ENCODE measurements at places on chromosomes 13 and 19.

- DNase-seq = no peak
These were observed 7.5 kb upstream of the BCAT2 start for GRCh38 chr19:48818234-48818820.

DNA sequence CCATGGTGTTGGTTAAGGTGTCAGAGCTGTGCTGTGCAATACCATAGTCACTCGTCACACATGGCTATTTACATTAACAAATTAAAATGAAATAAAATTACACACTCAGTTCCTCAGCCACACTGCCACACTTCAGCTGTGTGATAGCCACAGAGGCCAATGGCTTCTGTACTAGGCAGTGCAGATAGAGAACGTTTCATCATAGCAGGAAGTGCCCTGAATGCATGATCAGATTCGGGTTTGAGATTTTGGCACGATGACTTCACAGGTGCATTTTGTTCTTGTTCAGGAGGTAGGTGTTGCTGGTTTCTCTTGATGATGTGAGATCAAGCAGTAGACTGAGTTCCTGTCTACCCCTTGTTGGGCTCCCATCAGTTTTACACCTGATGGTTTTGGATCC lies 6.5 kb downstream of the ARMC6 start:
- DNase-seq = no peak

DNA sequence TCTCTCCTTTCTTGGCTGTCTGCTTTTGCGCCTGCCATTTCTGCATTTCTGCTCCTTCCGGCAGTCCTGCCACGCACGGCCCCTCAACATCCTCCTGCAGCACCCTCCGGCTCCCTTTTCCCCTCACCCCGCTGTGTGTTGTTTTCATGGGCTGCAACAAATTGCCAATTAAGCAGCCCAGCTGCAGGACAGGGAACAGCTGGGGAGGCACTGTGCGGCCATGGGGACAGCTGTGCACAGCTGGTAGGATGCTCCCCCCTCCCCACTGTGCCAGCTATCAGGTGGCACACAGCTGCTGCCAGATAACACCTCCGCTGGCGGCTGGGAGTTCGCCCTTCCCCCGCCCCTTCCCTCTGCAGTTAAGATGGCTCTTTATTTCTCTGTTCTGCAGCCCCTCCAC lies 25.4 kb downstream of the LYL1 start:
- peak; percentile 19 for DNase-seq

DNA sequence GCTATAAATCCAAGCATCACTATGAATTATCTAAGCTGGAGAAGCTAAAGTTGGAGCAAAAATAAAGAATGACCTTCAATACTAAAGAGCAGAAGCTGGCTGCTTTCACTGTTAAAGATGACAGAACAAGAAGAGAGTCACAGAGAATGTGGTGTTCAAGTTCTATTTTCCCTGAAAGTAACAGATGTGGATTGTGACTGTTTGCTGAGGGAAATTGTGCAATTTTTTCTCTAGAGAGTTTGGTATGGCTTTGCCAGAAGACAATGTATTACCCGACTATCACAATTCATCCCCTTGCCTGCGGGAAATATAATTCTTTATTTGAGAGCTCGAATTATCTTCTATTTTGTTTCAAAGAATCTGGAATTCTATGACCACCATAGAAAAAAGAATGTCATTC lies 83.1 kb downstream of the TNFSF13B start:
- no peak for DNase-seq

DNA sequence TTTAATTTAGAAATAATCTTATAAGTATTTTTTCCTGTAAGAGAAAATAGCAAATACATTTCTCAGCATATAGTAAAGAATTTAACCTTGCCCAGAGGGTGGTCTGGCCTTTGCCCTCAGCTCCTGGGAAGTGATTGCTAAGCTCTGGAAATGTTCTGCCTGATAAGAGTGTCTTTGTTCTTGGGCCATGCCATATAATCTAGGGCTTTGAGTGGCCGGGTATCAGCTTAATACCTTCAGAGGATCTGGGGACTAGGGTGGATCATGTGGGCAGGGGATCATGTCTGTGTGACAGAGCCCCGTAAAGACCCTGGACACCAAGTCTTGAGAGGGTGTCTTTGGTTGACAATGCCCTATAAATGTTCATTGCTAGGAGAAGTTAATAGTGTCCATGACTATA lies 1032.4 kb upstream of the MIR17HG start:
- peak; percentile 10 for DNase-seq

DNA sequence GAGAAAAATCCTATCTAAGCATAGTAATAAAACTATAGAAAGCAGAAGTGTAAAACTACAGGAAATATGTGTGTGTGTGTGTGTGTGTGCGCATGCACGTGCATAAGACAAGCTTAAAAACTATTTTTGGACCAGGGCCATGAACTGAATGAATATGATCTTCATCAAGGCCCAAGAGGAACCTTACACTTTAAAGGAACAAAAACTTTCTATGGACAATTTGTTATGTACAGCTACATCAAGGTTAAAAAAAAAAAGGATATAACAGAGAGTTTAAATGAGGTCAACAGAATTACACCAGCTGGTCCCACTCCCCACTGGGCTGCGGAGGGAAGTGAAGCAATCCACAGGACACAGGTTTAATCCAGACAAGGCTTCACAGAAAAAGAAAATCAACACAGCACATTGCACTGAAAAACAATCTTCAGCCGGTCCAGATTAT lies 151.1 kb downstream of the LHFPL6 start:
- DNase-seq = no peak

- DNase-seq = no peak
These were observed 337.6 kb upstream of the SLITRK5 start for GRCh38 chr13:87333599-87333998.

DNA sequence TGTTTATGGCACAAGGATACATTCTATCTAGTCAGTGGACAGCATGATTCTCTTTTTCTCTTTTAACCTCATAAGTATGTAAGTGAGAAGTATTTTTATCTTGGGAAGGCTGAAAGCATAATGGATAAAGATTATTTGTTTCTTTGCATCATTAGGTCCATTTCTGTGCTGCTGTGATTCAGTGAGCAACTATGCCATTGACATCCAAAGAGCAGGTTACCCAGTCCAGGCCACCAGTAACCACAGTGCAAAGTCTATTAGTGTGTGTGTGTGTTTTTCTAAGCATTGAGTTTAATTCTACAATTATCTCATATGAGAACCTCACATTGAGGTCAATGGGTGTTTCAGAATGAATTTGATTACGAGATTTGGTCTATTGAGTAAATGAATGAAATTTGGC lies 158.8 kb upstream of the DACH1 start:
- no peak for DNase-seq

DNA sequence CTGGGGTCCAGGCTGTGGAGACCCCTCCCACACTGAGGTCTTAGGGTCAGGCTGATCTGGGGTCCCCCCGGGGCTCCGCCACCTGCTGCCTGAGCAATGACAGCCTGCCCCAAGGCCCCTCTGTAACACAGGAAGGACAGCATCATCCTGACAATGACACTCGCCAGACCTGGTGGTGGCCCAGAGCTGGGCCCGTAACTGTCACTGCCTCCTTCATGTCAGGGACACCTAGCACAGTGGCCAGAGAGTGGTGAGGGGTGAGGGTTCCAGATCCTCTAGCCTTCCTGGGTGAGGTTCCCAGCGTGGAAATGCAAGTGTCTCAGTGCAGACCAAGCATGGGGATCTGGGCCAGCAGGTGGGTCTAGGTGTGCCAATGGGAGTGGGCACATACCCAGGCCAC lies 27.8 kb downstream of the OPA3 start:
- DNase-seq = no peak

- no peak for DNase-seq
These were observed 63.1 kb upstream of the FRY start for GRCh38 chr13:31968473-31968872.

- DNase-seq = peak; percentile 94
These were observed 2.2 kb upstream of the KCNC3 start for GRCh38 chr19:50331221-50331993.

DNA sequence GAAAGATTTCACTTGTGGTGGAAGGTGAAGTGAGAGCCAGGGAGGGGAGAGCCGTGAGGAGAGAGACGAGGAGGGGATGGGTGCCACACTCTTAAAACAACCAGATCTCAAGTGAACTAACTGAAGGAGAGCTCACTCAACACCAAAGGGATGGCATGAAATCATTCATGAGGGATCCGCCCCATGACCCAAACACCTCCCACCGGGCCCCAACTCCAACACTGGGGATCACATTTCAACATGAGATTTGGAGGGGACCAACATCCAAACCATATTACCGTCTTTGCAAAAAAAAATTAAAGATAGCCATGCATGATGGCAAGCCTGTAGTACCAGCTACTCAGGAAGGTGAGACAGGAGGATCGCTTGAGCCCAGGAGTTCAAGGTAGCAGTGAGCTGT lies 34.9 kb upstream of the POP4 start:
- no peak for DNase-seq

DNA sequence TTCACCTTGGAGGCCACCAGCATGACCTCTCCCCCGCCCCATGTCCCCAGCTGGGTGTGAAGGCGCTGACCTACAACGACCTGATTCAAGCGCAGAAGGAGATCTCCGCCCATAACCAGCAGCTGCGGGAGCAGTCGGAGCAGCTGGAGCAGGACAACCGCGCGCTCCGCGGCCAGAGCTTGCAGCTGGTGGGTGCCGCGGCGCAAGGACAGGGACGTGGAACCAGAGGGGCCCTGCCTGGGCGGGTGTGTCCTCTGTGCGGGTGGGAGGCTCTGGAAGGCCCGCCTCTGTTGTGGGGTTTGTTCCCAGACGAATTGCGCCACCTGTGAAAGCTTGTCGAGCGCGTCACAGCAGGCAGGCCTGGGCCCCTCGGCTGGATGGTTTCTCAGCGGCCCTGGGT lies 22.3 kb downstream of the PLEKHJ1 start:
- DNase-seq = no peak

GRCh38 chr19:29893606-29894284 lies 48.3 kb upstream of the URI1 start:
- no peak for DNase-seq

GRCh38 chr13:50124536-50125303 lies 109.5 kb downstream of the KCNRG start:
- DNase-seq = peak; percentile 73
